CMK (cell line): ENCODE measurements at places on chromosomes 2 and 18.

- no peak for DNase-seq
Observed at GRCh38 chr2:214843823-214844222, 34.3 kb upstream of the BARD1 start.

- DNase-seq = no peak
Observed at GRCh38 chr18:13382954-13383827, 164.6 kb downstream of the LDLRAD4 start.

GRCh38 chr2:24206242-24206641 lies 31.4 kb downstream of the FAM228A start:
- DNase-seq = no peak

DNA sequence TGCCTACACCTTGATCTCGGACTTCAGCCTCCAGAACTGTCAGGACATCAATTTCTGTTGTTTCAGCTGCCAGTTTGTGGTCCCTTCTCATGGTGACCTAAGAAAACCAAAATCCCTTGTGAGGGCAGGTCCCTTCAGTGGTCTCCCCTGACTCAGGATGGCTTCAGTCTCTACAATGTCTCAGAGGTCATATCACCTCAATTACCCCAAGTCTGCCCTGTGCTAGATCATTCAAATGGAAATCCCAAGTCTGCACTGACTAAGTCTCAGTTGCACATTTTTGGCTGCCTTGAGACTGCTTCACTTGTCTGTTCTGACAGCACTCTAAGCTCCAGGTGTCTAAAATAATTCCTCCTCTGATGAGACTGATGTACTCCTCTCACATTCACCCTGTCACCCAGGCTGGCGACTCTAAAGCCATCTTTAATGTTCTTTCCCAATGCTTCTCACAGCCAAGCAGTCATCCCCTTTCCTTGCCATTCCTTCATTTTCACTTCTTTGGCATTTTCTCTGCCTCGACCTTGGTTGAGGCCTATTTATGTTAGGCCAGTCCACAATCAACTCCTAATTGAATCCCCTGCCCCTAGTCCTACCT lies 470.8 kb downstream of the DLGAP1 start:
- no peak for DNase-seq

- DNase-seq = no peak
Observed at GRCh38 chr2:224638301-224638823, 53.2 kb upstream of the CUL3 start.
